Uterus (tissue), 4 donors: ENCODE measurements at places on chromosomes 7 and 10. TPM values are rescaled to one million over a fixed set of nuclear protein-coding genes. Genes with fewer than 3 reads are reported as not detected.

The SRRM3 gene
- 15.9 TPM for total RNA-seq

The NPC1L1 gene
- total RNA-seq, result not detected

The GHRHR gene
- not detected for total RNA-seq

The NXPH1 gene
- 0.28 TPM for total RNA-seq

The OR2A5 gene
- not detected for total RNA-seq

The SPDYE2 gene
- total RNA-seq, result not detected

The PLEKHS1 gene
- total RNA-seq, result not detected

The ZNF511 gene
- total RNA-seq, result 23.1 TPM

The PTPN12 gene
- 52.0 TPM for total RNA-seq

The CPN1 gene
- total RNA-seq, result not detected

The MYH16 gene
- not detected for total RNA-seq

The OR2A42 gene
- total RNA-seq, result not detected

The TFPI2 gene
- total RNA-seq, result 10.5 TPM

The LEP gene
- not detected for total RNA-seq

The WEE2 gene
- total RNA-seq, result not detected

The SFTPD gene
- total RNA-seq, result 0.97 TPM

The DTX2 gene
- total RNA-seq, result 32.4 TPM

The MYOZ1 gene
- total RNA-seq, result 1.6 TPM

The RAB18 gene
- total RNA-seq, result 94.4 TPM

The CASTOR2 gene
- total RNA-seq, result 10.7 TPM

The WDFY4 gene
- 2.0 TPM for total RNA-seq

The PNLIPRP3 gene
- not detected for total RNA-seq

The GPC2 gene
- total RNA-seq, result under 0.01 TPM

The NKX2-3 gene
- total RNA-seq, result not detected

The CDC14C gene
- total RNA-seq, result not detected

The COL28A1 gene
- total RNA-seq, result 0.26 TPM

The NUTM2E gene
- not detected for total RNA-seq

The PAPOLB gene
- not detected for total RNA-seq

The KEL gene
- not detected for total RNA-seq

The RNF133 gene
- not detected for total RNA-seq

The TMEM140 gene
- total RNA-seq, result 30.0 TPM

The LRRN3 gene
- total RNA-seq, result 0.12 TPM

The STK31 gene
- total RNA-seq, result 2.1 TPM

The GPER1 gene
- 10.6 TPM for total RNA-seq

The PDE6C gene
- total RNA-seq, result not detected

The PDGFA gene
- 33.1 TPM for total RNA-seq

The TNS3 gene
- total RNA-seq, result 62.7 TPM

The PPP3CB gene
- total RNA-seq, result 40.0 TPM

The CTAGE6 gene
- 2.4 TPM for total RNA-seq

The CXCL12 gene
- total RNA-seq, result 146 TPM

The CFTR gene
- under 0.01 TPM for total RNA-seq

The PRR15 gene
- total RNA-seq, result not detected

The SMKR1 gene
- 0.35 TPM for total RNA-seq

The ADAMTS14 gene
- not detected for total RNA-seq

The VENTX gene
- total RNA-seq, result 0.51 TPM

The TEX47 gene
- not detected for total RNA-seq

The ALKBH4 gene
- total RNA-seq, result 11.8 TPM

The FOXI2 gene
- total RNA-seq, result not detected

The CDHR1 gene
- 1.0 TPM for total RNA-seq

The SPDYE16 gene
- not detected for total RNA-seq

The DRGX gene
- not detected for total RNA-seq

The GPR37 gene
- 0.51 TPM for total RNA-seq

The SPAG6 gene
- 3.9 TPM for total RNA-seq

The HABP2 gene
- total RNA-seq, result 0.15 TPM

The JCAD gene
- total RNA-seq, result 99.1 TPM

The LFNG gene
- 26.5 TPM for total RNA-seq

The MMD2 gene
- total RNA-seq, result not detected

The MYL10 gene
- total RNA-seq, result not detected
